Glomerular endothelial cell (primary cell): ENCODE measurements at places on chromosomes 4 and X. TPM values are rescaled to one million over a fixed set of nuclear protein-coding genes. Genes with fewer than 3 reads are reported as not detected.

Gene ARHGEF6
- total RNA-seq = 7.4 and 11.6 TPM in 2 replicates

Gene TMPRSS11D
- not detected in 2 replicates for total RNA-seq

Gene GASK1B
- total RNA-seq = 46.6 and 157 TPM in 2 replicates

Gene CFAP47
- 0.19 TPM in 1 of 2 replicates, not detected in the other for total RNA-seq

Gene MTNR1A
- total RNA-seq = not detected in 2 replicates

Gene SMR3A
- not detected in 2 replicates for total RNA-seq
